Non-pigmented ciliary epithelial cell (primary cell): ENCODE measurements at places on chromosomes 12 and 14.

GRCh38 chr14:23555882-23556699 is at the start of gene THTPA:
THTPA (plus strand) TSS chr14:23556271; CDS start chr14:23556758, 487 bp downstream.
- peak; percentile 56 for DNase-seq

GRCh38 chr14:30177781-30178180 is 250.1 kb upstream of the PRKD1 start:
- DNase-seq = no peak

DNA sequence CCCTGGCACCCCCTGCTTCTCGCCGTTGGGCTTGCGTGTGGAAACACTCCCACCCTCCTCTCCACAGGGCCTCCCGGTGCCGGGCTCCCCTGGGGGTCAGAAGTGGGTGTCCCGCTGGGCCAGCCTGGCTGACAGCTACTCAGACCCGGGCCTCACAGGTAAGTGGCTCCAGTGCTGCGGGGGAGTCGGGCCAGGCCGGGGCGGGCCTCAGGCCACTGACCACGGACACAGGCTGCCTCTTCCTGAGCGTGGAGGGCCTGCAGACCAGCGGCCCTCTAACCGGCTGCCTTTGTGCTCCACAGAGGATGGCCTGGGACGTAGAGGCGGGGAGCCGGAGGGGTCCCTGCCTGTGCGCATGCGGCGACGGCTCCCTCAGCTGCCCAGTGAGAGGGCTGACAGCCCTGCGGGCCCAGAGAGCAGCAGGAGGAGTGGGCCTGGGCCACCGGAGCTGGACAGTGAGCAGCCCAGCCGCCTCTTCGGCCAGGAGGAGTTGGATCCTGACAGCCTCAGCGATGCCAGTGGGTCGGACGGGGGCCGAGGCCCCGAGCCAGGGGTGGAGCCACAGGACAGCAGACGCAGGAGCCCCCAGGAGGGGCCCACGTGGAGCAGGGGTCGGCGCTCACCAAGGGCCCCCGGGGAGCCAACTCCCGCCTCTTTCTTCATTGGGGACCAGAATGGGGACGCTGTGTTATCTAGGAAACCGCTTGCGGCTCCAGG is 21.1 kb downstream of the CEP170B start:
- DNase-seq = no peak

- no peak for DNase-seq
Measured at GRCh38 chr14:79293482-79294177, 917.7 kb downstream of the DIO2 start.

- no peak for DNase-seq
Measured at GRCh38 chr14:64807551-64807950, 72.2 kb downstream of the SPTB start.

GRCh38 chr12:25083211-25083610 is 111.7 kb downstream of the DNAI7 start:
- DNase-seq = no peak
